Femur (tissue), 1 donor: ENCODE measurements at places on chromosomes 7 and 10.

GRCh38 chr7:100369105-100369504 lies 4.2 kb upstream of the PILRA start:
- DNase-seq, result peak; percentile 73

GRCh38 chr10:102643336-102644065 lies 778 bp upstream of the TRIM8 start:
- DNase-seq, result peak; percentile 87

DNA sequence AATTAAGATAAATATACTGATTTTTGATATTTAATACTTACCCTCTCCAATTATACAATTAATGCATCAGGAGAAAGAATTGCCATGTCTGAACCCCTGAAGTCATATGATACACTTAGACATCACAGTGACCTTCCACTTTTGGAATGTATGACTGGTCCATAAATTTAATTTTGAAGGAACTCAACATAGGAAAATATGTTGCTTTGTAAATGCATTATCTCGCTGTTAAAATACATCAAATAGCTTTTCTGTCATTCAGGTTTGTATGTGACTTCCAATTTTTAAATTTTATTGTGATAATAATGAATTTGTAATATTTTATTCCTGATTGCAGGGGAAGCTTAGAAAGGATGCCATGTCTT lies 631.9 kb upstream of the ANKRD30A start:
- DNase-seq, result no peak

GRCh38 chr7:8597565-8597964 lies 164.2 kb downstream of the NXPH1 start:
- no peak for DNase-seq

- no peak for DNase-seq
Measured at GRCh38 chr7:35869810-35870209, 69.0 kb downstream of the SEPTIN7 start.

- DNase-seq, result no peak
Measured at GRCh38 chr7:137480824-137481365, 137.4 kb upstream of the PTN start.

GRCh38 chr7:42350801-42351200 lies 113.8 kb upstream of the GLI3 start:
- DNase-seq, result peak; percentile 79

GRCh38 chr10:95536017-95536416 lies 25.2 kb downstream of the SORBS1 start:
- DNase-seq, result no peak

DNA sequence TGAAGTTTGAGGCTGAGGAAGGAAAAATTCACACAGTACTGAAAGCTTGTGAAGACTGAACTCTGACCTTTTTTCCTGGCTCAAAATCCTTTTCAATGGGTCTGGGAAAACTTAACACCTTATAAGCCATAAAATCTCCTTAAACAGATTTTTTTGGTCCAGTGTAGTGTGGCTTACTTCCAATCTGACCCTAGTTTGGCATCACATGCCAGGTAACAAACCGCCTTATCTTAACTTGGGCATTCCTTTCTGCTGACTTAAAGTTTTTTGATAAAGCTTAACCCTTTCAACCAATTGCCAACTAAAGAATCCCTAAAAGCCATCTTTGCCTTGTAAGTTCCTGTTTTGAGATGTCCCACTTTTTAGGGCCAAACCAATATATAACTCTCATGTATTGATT lies 13.2 kb upstream of the ITPRID1 start:
- no peak for DNase-seq

DNA sequence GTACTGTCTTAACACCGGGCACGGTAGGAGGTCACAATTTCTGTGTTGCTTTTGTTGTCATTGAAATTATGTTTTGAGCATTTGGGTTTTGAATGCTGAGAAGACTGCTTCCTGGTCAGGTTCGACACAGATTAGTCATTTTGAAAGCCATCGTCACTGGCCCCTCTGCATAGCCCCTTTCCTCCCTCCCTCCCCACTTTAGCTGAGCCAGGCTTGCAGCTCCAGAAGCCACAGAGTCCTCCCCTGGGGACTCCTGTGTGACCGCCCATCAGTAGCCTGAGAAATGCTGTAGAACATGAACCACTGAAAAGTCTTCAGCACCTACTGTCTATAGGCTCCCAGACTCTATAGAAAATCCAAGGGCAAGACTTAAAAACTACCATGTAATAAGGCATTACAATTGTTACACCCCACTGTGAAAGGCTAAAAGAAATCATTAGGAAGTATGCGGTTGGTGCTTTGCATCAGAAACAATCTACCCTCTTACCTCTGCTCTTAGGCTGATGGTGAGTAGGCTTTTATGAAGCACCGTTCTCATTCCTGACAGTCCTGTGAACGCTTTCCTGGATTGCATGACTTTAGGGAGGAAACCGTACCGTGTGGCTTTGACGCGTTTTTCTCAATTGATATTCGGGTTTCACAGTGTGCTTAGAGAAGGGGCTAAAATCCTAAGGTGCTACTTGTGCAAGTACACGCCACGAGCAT lies 24.8 kb downstream of the JCAD start:
- no peak for DNase-seq

DNA sequence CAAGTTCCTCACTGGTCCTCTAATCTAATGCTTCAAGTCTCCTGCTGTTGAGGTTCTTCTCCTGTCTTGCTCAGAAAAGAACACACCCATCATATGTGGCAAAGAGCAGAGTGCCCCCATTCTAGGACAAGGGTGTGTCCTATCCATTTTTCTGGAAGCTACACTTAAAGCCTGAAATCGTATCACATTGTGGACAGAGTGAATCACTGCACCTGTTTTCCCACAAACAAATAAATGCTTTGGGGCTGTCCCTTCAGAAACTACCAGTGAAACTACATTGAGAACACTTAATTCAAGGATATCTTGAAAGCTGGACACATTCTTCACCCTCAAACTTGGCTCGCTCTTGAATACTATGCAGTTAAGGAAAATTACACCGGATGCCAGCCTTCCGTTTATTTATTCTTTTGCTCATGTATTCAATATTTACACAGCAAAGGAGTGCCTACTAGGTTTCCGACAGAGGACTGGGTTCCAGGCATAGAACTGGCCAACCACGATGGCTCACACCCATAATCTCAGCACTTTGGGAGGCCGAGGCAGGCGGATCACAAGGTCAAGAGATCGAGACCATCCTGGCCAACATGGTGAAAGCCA lies 473.0 kb downstream of the GALNT17 start:
- DNase-seq, result no peak

DNA sequence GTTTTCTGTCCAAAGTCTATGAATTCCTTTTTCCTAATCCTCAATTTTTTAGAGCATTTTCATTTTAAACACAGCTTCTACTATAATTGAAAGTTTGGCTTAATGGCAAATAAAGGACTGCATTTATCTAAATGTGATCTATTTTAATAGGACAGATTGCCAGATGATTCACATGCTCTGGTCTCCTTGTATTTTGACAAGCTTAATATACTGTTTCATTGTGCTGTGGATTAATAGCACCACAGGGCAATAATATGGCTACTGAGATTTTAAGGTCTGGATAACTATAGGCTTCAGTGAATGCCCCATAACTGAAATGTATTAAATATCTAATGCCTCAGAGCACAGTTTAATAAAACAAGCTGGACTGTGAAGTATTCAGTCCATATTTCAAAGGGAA lies 1362.8 kb downstream of the XPNPEP1 start:
- no peak for DNase-seq

DNA sequence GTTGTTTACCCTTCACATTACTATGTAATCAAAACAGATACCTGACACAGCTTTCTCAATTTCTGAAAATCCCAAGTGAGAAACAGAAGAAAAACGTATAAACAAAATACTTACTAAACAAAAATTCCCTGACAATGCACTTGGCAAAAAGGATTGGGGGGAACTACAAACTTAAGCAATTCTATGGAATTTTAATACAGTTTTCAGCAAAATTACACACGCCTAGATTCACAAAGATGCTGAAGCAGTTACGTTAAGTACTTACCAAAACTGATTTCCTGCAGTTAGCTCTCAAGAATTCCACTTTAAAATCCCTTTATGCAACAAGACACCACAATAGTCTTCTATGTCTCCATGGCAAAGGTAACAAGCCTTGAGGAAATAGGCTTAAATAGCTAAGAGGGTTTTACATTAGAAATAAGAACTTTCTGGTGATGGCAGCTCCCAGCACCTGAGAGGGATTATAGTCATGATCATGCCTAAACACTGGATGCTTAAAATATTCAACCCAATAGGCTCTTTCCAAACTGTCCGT lies 10.8 kb downstream of the TOMM7 start:
- no peak for DNase-seq

DNA sequence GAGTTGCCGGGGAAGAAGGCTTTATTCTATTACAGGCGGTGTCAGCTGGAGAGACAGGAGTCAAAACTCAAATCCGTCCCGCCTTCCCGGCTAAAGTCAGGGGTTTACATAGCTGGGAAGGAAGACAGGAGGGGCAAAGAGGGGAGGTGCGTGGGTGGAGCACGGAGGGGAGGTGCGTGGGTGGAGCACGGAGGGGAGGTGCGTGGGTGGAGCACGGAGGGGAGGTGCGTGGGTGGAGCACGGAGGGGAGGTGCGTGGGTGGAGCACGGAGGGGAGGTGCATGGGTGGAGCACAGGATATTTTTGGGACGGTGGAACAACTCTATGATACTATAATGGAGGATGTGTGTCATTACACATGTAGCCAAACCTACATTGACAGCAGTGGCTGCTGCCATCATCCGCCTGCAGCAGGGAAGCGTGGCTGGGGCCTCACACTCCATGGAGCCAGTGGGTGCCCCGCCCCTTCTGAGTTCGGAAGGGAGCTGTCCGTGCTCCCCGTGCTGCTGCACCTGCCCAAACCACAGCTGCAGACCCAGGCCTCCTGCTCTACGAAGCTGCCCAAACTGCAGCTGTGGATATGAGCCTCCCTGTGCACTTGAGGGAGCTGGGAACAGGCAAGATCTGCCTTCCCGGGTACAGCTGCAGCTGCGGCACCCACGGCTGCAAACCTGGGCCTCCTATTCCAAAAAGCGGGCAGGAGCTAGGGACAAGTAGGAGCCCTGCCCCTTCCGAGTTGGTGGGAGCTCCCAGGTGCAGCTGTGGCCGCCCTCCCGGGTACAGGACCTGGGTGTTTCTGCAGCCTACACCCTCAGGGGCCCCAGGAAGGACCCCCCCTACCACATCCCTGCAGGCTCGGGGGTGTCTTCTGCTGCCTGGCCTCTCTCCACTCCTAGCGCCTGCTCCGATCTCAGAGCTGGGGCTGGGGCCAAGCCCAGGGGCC lies 119.4 kb downstream of the DYNC2I1 start:
- DNase-seq, result peak; percentile 70

GRCh38 chr10:99329304-99329553 lies at the start of gene CNNM1:
TSS of gene CNNM1 (plus strand) at chr10:99329356. CDS start at chr10:99329388, 32 bp downstream.
- DNase-seq, result no peak

DNA sequence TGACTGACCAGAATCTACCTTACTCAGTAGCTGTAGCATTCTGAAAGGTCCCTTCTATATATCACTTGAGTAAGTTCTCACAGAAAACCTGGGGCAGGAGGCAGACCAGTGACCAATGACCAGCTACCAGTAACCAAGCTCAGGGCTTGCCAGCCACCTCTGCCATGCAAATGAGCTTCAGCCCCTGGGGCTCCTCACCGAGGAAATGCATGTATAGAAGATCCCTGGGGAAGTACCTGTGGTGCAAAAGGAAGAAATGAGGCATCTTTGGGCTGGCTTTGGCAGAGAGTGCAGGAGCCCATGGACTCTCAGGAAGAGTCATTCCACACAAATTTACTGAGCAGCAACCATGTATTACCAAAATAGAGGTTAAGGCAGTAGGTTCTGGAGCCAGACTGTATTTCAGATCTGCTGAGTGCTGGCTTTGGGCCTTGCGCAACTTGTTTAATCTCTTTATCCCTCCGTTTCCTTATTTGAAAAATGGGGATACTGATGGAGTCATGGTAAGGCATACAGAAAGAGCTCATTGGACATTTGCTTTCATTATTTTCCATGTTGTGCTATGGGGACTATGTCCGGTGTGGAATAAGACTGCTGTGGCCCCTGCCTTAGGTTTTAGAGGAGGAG lies 41.1 kb upstream of the FAM204A start:
- DNase-seq, result no peak

DNA sequence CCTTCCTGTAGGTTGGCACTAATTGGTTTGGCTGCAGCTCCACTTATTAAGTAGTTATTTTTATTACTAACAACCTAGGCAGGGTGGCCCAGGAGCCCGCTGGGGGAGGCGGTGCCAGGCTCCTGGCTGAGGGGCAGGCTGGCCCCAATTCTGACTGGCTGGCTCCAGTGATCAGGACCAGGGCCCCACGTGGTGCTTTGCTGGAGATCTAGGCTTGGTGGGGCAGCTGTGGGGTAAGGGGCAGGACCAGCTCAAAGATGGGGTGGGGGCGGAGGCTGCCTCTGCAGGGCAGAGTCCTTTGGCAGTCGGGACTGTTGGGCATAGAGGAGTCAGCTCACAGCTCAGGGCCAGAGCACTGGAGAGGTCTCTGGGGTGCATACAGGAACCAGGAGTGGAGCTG lies 2.4 kb downstream of the ASL start:
- no peak for DNase-seq

- DNase-seq, result peak; percentile 59
Measured at GRCh38 chr10:97025613-97026242, 160.0 kb downstream of the SLIT1 start.

GRCh38 chr10:97875391-97875790 lies 25.7 kb downstream of the GOLGA7B start:
- peak; percentile 29 for DNase-seq

DNA sequence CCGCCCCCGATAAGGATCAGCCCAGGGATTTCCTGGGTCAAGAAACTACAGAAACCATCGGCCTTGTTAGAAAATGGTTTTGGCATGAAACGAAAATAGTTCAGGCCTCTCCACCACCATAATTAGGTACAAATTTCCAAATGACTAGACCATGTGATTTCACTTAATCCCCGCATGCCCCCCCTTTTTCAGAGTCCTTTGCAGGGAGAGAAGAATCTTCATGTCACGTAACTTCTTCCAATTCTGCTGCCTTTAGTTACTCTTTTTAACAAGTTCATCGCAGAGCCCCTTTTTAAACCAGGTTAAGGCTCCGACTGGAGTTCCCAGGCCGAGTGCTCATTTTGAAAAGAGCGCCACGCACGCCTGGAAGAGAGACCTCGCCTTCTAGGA lies 3.4 kb downstream of the PDGFA start:
- DNase-seq, result no peak

DNA sequence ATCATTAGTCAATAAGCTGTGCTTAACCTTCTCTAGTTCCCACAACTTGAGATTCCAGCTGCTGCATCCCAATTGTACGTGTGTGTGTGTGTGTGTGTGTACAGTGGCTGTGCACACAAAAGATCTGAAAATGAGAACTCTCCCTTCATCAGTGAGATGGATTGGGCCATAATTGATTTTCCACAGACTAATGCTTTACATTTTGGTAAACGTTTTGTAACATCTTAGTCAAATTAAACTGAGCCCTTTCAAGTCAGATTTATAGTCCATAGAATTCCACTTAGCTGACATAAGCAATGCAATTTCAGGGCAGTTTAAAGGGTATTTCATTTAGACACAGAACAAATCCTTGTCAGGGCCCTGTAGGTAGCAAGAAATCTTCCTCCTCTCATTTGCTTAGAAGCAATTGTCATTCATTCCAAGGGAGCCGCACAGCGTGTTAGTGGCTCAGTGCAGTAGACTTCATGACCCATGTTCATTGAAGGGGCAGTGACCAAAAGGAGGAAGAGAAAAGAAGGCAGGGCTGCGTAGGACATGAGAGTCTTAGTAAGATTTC lies 1123.5 kb upstream of the AUTS2 start:
- DNase-seq, result no peak
